ENCODE measurements at places on chromosomes 2 and 18.

DNA sequence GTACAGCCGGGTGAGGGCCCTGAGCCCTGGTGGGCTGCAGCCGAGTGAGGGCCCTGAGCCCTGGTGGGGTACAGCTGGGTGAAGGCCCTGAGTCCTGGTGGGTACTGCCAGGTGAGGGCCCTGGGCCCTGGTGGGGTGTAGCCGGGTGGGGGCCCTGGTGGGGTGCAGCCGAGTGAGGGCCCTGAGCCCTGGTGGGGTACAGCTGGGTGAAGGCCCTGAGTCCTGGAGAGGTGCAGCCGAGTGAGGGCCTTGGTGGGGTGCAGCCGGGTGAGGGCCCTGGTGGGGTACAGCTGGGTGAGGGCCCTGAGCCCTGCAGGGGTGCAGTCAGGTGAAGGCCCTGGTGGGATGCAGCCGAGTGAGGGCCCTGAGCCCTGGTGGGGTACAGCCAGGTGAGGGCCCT, 37.5 kb downstream of the CTDP1 start:
- DNase-seq, result no peak

GRCh38 chr18:74961596-74961995, 247.3 kb downstream of the PTGR3 start:
- no peak for DNase-seq

- no peak for DNase-seq
Measured at GRCh38 chr2:46813680-46814079, 101.9 kb downstream of the MCFD2 start.

DNA sequence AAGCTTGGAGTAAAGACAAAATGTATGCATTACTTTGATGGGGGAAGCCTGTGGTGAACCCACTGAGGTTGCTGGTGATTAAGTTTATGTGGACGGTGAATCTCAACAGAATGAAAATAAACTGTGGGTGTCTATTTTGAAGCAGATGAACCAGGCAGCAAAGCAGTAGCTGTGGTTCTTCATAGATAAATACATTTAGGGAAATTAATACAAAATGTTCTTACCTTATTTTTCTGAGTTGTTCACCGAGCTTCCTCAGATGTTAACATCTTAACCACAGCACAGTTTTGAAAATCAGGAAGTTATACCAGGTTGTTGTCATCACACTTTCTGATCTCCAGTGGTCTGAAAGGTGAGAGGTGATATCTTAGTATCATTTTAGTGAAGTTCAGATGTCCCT, 53.9 kb downstream of the NCK2 start:
- DNase-seq, result no peak

DNA sequence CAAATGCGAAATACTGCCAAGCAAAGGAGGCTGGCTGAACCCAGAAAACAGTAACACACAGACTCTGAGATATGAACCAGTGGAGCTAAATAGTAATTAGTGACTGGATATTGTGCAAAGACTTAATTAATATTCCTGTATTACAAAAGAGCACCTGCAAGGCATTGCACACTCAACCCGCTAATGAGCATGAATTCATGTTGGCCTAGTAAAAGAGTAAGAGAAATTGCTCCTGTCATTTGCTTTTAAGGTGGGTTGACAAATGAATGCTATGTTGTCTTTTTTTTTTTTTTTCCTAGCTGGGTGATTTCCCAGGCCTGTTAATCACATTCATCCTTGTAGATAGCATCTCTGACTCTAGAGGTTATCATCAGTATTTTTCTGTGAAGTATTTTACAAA, 87.0 kb upstream of the CERS6 start:
- no peak for DNase-seq

GRCh38 chr2:145258903-145259579, 739.1 kb upstream of the ZEB2 start:
- DNase-seq, result no peak

- no peak for DNase-seq
Measured at GRCh38 chr2:212665948-212666347, 127.3 kb upstream of the ERBB4 start.

DNA sequence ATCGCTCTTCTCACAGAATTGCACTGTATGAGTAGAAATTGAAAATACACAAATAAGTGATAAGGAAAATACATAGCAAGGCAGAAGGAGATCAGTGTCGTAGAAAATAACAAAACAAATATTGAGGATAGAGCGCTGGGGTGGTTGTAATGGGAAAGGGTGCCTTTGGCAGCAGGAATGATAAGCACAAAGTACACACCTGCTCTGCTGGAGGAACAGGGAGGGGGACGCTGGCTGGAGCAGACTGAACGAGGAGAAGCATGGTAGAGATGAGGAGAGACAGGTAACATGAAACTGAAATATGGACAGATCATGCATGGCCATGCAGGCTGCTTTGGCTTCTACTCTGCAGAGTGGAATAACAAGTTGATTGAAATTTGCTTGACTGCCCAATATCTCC, 181.2 kb upstream of the FSHR start:
- no peak for DNase-seq

DNA sequence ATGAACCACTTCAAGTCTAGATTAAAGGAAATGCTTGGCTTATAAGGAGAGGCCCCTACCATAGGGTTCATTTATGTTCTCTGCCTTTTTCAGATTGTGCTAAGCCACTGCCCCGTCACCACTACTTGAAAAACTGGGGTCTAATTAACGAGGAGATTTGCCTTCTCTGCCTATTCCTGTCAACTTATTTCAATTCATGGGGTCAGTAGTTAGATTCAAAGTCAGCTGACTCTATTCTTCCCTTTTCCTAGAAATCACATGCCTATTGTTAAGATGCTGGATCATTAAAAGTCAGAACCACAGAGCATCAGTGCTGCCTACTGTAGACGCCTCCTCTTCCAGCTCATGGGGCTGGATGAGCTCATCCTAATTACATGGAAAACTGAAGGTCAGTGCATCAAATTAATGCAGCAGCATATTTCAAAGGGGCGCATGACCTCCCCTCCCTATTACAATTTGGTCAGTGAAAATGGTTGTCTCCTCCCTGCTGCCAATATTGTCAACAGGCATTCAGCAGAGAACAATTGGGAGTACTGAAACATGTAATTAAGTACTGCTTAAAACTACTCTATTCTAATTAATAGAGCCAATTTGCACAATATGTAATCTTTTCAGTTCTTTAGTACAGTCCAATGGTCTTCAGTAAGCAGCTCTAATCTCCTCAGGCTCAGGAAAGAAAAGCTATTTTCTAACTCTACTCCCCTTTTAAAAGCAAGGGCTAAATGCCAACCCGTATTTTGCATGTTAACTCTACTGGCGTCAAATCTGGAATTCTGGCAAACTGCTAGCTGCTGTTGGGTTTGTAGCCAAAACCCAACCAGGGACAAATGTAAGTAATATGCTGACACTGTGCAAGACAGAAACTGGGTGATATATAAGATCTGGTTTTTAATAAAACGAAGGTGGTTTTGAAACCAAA, 117.4 kb upstream of the ITGB6 start:
- no peak for DNase-seq

DNA sequence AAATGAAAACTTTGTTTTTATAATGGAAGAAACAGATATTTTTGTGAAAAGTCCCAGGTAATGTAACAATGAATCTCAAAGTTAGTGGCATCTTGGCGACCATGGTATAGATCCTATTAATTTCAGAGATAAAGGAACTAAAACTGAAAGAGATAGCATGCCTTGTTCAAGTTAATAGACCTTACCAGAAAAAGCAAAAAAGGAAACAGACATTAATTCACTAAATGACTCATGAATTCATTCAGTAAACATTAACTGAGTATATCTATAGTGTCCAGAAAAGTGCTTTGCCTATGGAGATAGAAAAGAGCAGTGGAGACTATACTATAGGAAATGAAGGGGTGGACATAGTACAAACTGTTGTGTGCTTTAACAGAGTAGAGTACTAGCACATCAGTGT, 763.3 kb downstream of the TRIB2 start:
- DNase-seq, result no peak

DNA sequence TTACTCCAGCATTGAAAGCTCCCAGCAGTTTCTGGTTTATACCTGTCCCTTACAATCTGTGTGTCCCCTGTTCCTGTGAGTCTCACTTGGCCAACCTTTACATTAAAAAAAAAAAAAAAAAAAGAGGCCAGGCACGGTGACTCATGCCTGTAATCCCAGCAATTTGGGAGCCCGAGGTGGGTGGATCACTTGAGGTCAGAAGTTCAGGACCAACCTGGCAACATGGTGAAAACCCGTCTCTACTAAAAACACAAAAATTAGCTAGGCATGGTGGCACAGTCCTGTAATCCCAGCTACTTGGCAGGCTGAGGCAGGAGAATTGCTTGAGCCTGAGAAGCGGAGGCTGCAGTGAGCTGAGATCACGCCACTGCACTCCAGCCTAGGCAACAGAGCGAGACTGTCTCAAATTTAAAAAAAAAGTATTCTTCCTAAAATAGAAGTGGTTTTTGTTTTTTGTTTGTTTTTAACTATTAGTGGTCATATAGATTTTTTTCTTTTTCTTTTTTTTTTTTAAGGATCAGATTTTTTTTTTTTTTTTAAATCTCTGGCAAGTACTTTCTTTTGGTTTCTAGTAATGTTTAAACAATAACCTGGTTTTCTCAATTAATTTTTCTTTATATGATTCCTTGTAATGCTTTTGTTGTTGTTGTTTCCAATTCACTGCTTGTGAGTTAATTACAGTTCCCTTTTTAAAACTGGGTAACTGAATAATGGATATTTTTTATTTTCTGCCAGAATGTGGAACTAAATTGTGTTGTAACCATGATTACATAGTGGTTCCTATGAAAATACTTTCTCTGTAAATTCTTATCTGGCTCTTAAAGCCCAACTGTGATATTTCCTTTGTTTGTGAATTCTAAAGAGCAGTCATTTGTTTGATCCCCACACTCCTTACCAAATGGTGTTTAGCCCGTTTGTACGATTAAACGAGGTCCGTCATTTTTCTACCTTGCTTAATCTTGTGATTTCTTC, 116.8 kb downstream of the CTAGE1 start:
- no peak for DNase-seq

DNA sequence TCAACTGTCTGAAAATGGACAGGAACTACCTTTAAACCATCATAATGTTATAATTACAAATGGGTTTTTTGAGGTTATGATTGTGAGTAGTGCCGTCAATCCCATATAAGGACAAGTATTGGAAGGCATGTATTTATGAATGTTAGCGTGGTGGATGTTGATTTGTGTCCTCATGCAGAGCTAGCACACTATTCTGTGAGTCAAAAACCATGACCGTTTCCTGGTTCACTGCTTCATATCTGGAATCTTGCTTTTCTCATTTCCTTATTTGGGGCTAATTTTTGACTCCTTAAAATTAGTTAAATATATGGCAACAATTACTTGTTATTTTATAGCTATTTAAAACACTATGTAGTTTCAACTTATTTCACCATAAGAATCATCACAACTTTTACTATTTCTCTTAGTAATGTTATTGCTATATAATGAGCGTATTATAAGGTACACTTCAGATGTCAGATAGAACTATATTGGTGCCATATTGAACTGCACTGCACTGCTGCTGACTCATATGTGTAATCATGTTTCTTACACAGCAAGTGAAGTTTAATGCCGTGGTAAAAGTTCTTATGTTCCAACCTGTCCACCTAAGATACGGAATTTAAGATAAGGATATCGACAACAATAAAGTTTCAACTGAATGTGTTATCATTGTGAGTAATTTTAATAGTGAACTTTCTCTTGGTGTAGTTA, 192.8 kb downstream of the PTGR3 start:
- DNase-seq, result no peak

- DNase-seq, result no peak
Measured at GRCh38 chr2:164617466-164617865, 3.8 kb downstream of the GRB14 start.

DNA sequence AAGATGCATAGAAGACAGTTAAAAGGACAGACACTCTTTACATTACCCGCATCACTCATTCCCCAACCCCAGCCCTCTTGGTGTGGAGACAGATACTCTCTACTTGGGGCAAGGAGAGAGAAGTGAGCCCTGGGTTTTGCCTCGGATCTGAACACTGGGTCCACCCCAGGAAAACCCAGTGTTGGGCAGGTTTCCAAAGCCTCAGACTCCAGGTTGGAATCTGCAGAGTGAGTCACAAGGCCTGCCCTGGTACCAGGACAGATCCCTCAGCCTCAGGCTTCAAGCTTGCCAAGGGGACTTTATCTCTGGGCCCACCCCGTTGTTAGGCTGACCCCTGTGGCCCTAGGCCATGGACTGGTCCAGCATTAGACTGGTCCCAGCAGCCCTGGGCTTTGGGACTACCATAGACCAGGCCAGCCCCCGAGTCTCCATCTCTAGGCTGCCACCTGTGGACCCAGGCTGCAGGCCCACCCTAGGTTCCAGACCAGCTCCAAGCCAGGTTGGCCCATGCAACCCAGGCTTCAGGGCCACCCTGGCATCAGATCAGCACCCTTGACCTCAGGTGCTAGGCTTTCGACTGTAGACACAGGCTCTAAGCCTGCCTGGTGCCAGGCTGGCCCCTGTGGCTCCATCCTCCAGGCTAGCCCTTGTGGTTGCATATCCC, 112.8 kb downstream of the GULP1 start:
- no peak for DNase-seq

- DNase-seq, result no peak
Measured at GRCh38 chr2:183729380-183729779, 605.1 kb downstream of the NUP35 start.

DNA sequence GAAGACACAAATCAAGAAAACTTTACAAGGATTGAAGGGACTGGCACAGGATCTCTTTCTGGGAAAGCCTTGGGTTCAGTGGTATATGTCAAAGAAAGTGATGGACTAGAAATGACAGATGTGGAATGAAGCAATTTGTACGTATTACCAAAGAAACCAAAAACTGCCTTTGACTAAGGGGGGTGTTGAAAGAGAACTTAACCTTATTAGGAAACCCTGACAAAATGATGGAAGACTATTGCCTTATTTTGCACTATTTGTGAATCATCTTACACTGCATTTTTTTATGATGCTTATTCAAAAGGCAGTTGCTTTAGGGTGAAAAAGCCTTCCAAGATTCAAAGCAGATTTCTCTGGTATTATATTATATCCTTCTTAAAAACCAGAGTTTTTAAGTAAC, 4.0 kb downstream of the TSGA10 start:
- no peak for DNase-seq

- DNase-seq, result no peak
Measured at GRCh38 chr2:64655873-64656272, 2.2 kb upstream of the SERTAD2 start.

GRCh38 chr18:13176847-13177246, 41.7 kb upstream of the LDLRAD4 start:
- DNase-seq, result no peak

- DNase-seq, result no peak
Measured at GRCh38 chr2:43174368-43174916, 52.0 kb downstream of the ZFP36L2 start.

DNA sequence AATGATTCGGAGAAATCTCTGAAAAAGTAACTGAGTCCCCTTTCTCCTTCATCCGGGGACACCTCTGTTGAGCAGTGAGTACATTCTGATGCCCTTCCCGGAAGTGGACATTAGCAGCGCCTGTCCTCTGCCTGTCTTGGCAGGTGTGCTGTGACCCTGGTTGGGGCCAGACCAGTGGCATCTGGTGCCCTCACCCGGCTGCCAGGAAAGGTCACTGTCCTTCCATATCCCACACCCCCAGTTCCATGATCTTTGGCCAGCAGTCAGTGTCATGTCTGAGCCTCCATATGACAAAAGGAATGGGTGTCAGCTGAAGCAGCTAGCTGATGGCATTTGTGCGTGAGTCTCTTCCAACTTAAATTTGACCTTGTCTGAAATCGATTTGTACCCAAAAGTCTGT, 128.1 kb downstream of the NCK2 start:
- DNase-seq, result no peak

GRCh38 chr2:54660752-54661151, 62.7 kb upstream of the EML6 start:
- DNase-seq, result no peak

- no peak for DNase-seq
Measured at GRCh38 chr2:12046641-12047040, 300.2 kb downstream of the LPIN1 start.

- DNase-seq, result no peak
Measured at GRCh38 chr2:232632229-232632903, 1.0 kb upstream of the EFHD1 start.

Data from hematopoietic multipotent progenitor cell treated with erythropoietin and hydrocortisone succinate and interleukin-3 and kit ligand, for 17 days (in vitro differentiated cells).